Activated naive CD4-positive, alpha-beta T cell treated with Interleukin-2 at 50 U/mL for 16 hours (primary cell): ENCODE measurements at places on chromosomes 6 and 20.

DNA sequence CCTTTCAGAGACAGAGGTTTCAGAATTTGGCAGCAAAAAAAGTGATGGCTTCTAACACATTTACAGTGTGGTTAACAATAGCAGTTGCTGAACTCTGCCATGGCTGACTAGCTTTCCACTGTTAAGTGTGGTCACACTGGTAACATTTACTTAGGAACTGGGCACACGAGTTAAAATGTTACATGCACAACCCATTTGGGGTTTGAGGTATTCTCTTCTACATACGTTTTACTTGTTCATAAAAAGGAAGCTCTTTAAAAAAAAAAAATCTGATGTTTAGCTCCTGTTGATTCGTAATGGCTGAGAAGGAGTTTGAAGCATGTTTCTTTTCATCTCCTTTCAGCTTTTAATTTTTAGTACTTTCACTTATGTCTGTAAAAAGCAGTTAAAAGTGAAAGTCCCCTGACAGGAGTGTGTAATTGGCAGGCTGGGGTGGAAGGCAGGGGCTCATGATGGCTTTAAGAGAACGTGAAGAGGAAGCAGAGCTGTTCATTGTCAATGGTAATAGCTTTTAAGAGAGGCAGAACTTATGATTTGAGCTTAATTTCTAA lies 245.9 kb downstream of the FARS2 start:
- no peak for DNase-seq

GRCh38 chr6:144778773-144779492 lies 493.8 kb downstream of the UTRN start:
- DNase-seq: no peak

- no peak for DNase-seq
Measured at GRCh38 chr6:160273196-160273595, 14.6 kb upstream of the SLC22A2 start.

DNA sequence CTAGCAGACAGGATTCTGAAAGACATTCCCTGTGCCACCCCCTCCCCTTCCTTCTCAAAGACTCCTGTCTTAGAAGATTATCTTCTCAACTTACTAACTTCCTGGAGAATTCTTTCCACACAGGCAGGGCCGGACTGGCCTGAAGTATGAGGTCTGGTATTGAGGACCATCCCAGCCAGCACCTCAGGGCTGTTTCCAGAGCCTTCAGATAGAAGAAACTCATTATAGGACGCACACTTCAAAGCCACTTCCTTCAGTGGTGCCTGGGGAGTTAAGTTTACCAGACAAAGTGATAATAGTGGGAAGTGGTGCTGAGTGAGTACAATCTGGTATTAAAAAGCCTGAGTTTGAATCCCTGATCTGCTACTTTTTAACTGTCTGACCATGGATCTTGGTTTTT lies 15.6 kb downstream of the KCNS1 start:
- no peak for DNase-seq

GRCh38 chr6:15948930-15949900 lies 179.7 kb upstream of the MYLIP start:
- DNase-seq: no peak

- DNase-seq: no peak
Measured at GRCh38 chr6:71510856-71511255, 222.2 kb downstream of the OGFRL1 start.

GRCh38 chr6:10099529-10100140 lies 315.2 kb downstream of the TFAP2A start:
- no peak for DNase-seq

GRCh38 chr6:22737331-22737730 lies 168.0 kb downstream of the HDGFL1 start:
- no peak for DNase-seq

DNA sequence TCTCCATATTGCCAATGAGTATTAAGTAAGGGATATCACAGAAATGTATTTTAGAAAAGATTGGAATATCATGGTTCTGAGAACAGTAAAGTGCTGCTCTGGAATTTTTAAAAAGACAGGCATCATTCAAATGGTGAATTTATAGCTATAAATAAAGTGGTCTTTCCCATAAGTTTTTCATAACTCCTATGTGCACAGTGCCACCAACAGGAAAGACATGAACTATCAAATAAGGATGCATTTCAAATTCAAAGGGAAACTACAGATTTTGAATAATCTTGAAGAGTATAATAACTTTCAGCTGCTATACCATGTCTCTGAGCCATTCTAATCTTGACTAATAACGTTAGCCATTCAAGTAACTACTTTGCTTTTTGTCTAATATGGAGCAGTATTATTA lies 456.8 kb upstream of the GJE1 start:
- DNase-seq: no peak

- DNase-seq: no peak
Measured at GRCh38 chr20:21643417-21643816, 62.0 kb upstream of the PAX1 start.

GRCh38 chr6:163253556-163254213 lies 160.8 kb upstream of the QKI start:
- no peak for DNase-seq

DNA sequence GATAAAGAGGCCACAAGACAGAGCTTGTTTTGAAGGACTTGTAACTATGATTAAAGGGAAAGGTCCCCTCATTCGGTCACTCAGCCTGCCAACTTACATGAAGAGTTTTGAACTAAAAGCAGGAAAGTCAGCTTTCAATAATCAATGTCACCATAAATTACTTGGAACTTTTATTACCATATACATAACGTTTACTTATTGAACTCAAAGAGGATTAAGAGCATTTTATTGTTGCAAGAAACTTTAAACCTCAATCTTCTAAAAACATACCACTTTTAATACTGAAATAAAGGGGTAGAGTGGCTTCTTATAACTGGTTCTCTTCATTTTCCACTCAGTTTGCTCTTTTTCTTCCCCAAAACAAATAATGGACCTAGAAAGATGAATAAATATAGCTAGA lies 65.1 kb downstream of the CNKSR3 start:
- DNase-seq: no peak

DNA sequence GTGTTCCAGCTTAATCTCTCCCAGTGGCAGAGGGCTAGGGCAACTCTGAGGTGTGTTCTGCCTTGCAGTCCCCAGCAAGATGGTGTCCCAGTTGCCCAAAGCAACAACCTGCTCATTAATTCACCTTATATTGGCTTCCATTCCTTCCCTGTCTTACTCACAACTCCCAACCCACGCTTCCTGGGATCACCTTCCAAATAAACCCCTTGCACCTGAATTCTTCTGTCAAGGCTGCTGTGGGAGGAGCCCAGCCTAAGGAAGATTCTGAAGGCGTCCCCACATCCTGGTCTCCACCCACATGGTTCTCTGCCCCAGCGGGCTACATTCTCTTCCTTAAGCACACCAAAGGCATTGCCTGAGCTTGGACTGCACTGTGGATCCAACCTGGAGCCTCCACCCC lies 116.6 kb upstream of the MAFB start:
- no peak for DNase-seq

- no peak for DNase-seq
Measured at GRCh38 chr20:42567409-42567808, 622.3 kb downstream of the PTPRT start.

GRCh38 chr6:119649531-119649930 lies 300.0 kb upstream of the MAN1A1 start:
- no peak for DNase-seq

GRCh38 chr6:158638324-158638854 lies 6.2 kb downstream of the DYNLT1 start:
- no peak for DNase-seq

GRCh38 chr20:4102381-4102780 lies 87.0 kb upstream of the RNF24 start:
- no peak for DNase-seq

DNA sequence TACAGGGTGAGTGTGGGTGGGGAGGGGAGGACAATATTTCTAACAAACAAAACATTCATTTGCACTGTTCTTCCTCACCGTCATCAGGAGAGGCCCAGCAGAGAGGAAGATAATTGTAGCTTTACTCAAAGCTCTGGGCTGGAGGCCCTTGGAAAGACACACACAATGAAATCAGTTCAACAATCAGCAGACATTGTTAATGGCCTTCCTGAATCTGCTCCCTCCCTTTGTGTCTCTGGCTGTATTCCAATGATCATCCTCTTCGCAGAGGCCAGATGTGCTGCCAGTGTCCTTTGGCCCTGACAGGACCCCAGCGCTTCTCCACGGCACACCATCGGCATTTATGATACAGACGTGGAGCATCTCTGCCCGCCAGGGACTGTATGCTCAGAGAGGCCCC lies 44.6 kb upstream of the LRFN2 start:
- no peak for DNase-seq

DNA sequence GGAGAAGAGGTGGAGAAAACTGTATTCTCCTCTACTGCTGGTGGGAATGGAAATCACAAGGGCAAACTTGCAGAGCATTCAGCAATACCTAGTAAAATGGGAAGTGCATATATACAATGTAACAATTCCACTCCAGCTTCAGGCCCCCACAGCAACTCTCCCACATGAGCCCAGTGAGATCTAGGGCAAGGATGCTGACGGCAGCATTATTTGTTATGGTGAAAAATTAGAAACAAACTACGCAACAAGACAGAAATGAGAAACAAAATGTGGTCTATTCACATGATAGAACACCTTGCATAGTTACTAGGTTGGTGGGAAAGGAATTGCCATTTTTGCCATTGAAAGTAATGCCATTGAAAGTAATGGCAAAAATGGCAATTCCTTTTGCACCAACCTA lies 98.9 kb upstream of the SRSF6 start:
- DNase-seq: no peak

DNA sequence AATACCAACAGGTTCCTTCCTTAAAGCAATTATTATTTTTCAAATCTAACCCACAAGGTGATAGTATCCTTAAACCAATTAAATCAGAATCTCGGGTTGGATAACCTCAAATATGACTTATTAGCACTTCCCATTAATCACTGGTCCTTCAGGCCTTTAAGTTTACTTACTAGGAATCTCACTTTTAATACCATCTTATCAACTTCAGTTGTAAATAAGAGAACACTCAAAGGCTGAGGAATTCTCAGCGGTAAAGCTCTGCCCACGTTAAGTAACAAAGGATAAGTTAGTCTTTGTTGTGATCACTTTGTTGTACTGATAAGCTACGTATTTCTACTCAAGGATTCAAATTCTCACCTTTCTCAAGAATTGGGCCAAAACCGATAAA lies 82.0 kb downstream of the OR2B2 start:
- DNase-seq: no peak
